ENCODE measurements at places on chromosomes 4 and X.

DNA sequence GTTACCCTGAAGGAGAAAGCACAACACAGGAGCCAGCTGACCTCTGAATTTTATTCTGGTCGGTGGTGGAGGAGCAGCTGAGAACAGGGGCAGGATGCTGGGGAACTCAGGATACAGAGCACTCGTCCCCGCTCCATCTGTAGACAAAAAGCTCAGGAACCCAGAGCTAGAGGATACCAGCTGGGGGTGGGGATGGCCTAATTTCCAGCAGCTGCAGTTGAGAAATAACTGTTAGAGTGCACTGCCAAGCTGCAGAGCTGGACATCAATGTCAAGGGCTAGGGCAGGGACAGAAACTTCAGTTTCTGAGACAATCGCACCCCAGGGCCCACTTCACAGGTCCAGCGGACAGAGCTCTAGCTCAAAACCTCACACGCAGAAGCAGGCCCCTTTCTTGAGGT, 122.1 kb upstream of the GUCY1A1 start:
- DNase-seq = no peak

DNA sequence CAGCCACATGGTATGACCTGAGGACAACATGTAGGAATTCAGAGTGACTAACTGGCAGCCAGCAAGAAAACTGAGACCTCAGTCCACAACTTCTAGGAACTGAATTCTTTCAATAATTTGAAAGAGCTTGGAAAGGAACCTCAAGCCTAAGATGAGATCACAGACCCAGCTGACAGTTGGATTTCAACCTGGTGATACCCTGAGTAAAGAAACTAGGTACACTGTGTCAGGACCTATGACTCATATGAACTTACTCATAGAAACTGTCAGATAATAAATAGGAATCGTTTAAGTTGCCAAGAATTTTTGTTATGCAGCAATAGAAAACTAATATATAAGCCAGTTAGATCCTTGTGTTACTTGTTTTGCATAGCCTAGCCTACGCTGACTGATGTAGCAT, 102.4 kb upstream of the DCAF12L1 start:
- no peak for DNase-seq

- no peak for DNase-seq
Observed at GRCh38 chrX:39736216-39737211, 361.2 kb downstream of the BCOR start.

- DNase-seq = no peak
Observed at GRCh38 chrX:78931814-78932213, 13.4 kb upstream of the P2RY10 start.

DNA sequence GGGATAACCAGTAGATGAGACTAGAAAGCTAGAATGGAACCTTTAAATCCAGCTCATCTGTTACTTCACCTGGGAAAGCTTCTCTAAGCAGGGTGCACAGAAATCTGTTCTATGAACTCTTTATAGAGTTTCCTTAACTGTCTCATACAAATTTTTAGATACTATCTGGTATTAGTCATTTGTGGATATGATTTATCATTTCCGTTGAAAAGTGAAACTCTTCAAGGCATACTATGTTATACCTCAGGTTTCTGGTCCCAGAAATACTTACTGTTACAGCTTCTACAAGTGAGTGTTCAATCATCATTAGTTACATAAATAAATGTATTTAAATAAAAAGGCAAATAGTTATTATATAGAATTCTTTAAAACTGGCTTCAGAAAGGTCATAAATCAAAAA, 298.3 kb upstream of the AGA start:
- DNase-seq = no peak

DNA sequence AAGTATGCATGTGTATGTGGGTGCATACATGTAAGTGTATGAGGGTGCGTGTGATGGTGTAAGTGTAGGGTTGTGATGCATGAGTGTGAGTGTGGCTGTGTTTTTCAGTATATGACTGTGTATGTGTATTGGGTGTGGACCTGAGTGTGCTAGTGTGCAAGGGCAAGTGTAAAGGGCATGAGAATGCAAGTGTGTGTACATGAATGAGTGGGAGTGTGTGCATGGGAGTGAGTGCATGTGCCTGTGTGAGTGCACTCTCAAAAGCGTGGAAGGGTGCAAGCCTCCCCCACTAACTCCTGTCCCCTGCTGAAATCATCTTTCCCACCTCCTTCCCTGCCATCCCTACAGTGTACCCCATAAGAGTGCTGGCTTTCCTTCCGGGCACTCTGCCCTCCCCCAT, 225.1 kb upstream of the PRKX start:
- no peak for DNase-seq

DNA sequence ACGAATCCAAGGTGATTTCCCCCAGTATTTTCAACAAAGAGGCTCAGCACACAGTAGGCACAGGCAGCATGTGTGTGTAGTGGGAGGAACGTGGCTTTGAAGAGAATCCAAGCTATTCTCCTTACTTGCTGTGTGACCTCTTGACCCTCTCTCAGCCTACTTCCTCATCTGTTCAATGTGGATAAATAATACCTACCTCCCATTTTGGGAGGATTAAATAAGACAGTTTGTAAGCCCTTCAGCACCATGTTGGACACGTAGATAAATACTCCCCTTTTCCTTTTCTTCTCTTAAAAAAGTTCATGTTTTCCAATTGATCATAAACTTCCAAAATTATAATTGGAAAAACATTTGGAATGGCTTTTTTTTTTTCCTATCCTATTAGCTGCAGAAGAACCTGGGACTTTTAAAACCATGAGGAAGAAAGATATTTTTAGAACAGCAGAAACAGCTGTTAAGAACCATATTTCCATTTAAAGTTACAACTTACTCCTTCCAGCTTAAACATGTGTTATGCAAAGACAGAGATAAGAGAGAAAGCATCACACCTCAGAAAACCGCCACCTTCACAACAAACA, 56.1 kb upstream of the TMEM131L start:
- no peak for DNase-seq

All from NCI-H187 treated with DMSO at 0.1 percent for 48 hours (cell line).